Stimulated activated CD8-positive, alpha-beta memory T cell treated with anti-CD3 and anti-CD28 coated beads, Interleukin-7, amount 100 ng/mL, for 1 hour (primary cell): ENCODE measurements at places on chromosomes 3 and 15.

DNA sequence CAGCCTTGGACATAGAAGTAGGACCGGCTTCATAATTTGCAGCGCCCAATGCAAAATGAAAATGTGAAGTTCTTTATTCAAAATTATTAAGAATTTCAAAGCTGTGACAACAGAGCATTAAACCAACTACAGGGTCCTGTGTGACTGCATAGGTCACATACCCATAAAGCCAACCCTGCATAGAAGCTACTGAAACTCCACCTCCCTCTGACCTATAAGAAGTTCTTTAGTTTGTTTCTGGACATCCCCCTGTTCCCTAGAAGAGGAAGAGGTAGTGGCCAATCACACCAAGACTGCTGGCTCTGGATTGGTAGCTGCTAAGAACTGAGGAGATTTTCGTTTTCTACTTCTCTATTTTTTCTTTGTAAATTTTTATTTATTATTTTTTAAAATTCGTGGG is 9.0 kb upstream of the SELENOT start:
- DNase-seq: no peak

- no peak for DNase-seq
Observed at GRCh38 chr3:170002879-170003278, 34.9 kb upstream of the GPR160 start.

GRCh38 chr3:102265720-102266119 is 169.1 kb upstream of the ZPLD1 start:
- DNase-seq: no peak

DNA sequence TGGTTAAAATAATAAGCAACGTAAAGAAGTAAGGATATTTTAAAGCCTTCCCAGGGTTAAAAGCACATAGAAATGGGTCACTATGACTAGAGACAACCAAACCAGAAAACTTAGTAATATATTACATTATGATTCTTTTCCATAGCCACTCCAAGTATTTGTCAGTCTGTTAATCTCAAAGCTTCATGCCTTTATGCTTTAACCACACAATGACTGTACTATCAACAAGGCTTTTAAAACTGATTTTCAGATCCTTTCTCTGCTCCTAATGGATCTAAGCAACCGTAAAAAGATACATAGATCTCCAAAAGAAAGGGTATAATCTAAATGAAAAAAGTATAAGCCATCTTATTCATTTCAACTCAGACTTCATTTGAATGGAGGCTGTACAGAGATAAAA is 14.4 kb downstream of the SECISBP2L start:
- no peak for DNase-seq

DNA sequence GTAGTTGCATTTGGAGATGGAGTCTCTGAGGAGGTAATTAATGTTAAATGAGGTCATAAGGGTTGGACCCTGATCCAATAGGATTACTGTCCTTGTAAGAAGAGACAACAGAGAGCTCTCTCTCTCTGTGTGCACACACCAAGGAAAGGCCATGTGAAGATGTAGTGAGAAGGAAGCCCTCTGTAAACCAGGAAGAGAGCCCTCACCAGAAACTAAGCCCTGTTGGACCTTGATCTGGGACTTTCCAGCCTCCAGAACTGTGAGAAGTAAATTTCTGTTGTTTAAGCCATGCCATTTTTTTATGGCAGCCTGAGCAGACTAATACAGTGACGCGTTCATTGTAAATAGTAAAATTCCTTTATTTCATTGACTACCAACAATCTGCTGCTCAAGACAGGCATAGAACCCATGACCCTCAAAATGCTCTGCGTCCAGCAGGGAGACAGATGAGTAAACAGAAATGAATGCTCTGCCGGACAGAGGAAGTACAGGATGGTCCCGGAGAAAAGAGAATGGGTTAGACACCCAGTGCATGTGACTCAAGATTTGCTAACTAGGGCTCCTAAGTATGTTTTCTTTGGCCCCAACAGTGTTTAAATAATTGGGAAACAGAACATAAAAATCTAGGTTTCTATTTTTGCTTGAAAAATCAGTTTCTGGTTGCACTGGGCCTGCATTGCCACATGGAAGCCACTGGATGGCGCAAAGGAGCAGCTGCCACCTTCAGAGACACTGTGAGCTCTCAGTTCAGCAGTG is 37.9 kb upstream of the TNFAIP8L3 start:
- DNase-seq: no peak
